Muscle of leg (tissue), 16 donors: ENCODE measurements at places on chromosomes 7 and 10. TPM values are rescaled to one million over a fixed set of nuclear protein-coding genes. Genes with fewer than 3 reads are reported as not detected.

BTRC gene
- polyA plus RNA-seq: 27.4 TPM

ELFN1 gene
- polyA plus RNA-seq: 8.3 TPM

SFTPA1 gene
- polyA plus RNA-seq: not detected

ITGA8 gene
- 10.4 TPM for polyA plus RNA-seq

CRTAC1 gene
- polyA plus RNA-seq: 0.41 TPM

OPN1SW gene
- polyA plus RNA-seq: 2.4 TPM

SMO gene
- polyA plus RNA-seq: 41.4 TPM

PRKG1 gene
- 50.3 TPM for polyA plus RNA-seq

C10orf67 gene
- polyA plus RNA-seq: 0.26 TPM

DNA sequence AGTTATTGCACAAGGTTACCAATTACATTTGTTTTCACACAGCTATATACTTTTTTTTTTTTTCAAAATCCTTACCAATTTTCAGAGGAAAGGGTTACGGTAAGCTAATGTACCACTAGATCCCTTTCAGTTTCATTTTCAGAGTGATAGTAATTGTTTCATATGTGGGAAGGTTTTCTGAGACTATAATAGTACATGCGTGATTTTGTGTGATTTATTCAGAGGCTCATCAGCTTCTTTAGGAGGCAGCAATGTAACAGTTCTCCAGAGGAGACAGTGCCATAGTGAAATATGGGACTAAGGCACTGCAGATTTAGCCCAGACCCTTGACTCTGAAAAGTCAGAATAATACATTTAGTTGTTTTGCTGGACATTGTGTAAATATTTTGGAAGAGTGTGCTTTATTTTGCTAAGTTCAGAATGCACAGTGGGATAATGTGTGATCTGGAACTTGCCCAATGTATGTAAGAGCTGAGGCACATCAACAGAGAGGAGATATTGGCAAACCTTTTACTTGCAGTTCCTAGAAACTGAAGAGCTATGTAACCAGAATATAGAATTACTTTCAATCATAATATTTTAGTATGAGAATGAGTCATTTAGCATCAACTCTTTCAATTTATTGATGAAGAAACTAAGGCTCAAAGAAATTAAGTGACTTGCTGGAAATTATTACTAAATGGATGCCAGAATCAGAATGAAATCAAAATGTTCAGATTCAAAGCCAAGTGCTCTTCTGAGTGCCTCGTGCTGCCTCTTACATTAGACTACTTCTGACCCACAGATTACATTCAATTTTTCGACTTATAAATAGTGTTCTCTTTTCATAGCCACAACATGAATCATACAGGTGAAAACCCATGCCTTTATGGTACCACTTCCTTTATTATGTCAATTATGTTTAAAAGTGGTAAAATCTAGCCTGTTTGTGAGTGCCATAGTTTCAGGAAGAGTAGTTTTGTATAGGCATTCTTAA, 207.7 kb upstream of the TEX47 start:
- no peak overlapping the region for H3K4me3 ChIP-seq
- H3K36me3 ChIP-seq: no peaks in the 10 kb centered on the region

DNA sequence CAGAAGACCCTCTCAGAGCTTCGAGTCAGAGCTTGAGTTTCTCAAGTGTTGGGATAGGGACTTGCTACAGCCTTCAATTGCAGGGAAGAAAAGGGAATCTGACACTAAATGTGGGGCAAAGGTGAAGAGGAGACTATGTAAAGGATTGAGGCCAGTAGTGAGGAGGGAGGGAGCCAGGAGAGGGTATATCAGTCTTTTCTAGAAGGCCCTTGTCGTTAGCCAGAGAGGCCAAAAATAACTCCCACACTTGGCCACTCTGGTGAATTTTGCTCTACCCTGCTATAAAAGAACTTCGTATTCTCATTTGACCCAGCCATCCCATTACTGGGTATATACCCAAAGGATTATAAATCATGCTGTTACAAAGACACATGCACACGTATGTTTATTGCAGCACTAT, 162.0 kb downstream of the MDFIC start:
- H3K27me3 ChIP-seq: no peaks in the 10 kb centered on the region
- H3K27ac ChIP-seq: no peak overlapping the region
- DNase-seq: no peak
- H3K4me3 ChIP-seq: no peak overlapping the region
- H3K36me3 ChIP-seq: no peaks in the 10 kb centered on the region

GRCh38 chr7:144763291-144763690, 72.6 kb downstream of the TPK1 start:
- H3K27me3 ChIP-seq: no peaks in the 10 kb centered on the region
- H3K4me3 ChIP-seq: no peak overlapping the region
- DNase-seq: no peak
- no peak overlapping the region for H3K27ac ChIP-seq

GRCh38 chr10:103147645-103148044, 45.4 kb downstream of the NT5C2 start:
- DNase-seq: no peak
- no peaks in the 10 kb centered on the region for H3K36me3 ChIP-seq
- H3K27me3 ChIP-seq: no peaks in the 10 kb centered on the region
- H3K4me1 ChIP-seq: peaks cover 5% of the 10 kb centered on the region
- H3K4me3 ChIP-seq: no peak overlapping the region

GRCh38 chr10:52466464-52466863, 152.4 kb downstream of the DKK1 start:
- no peaks in the 10 kb centered on the region for H3K27me3 ChIP-seq
- H3K4me1 ChIP-seq: peaks cover 7% of the 10 kb centered on the region
- peak; percentile 42 for DNase-seq
- no peak overlapping the region for H3K4me3 ChIP-seq

GRCh38 chr7:111041577-111041976, 49.4 kb upstream of the LRRN3 start:
- peaks cover 2% of the 10 kb centered on the region for H3K4me1 ChIP-seq
- DNase-seq: no peak
- H3K36me3 ChIP-seq: no peaks in the 10 kb centered on the region
- H3K27ac ChIP-seq: no peak overlapping the region

- H3K4me1 ChIP-seq: peaks cover 29% of the 10 kb centered on the region
- no peak for DNase-seq
- no peaks in the 10 kb centered on the region for H3K27me3 ChIP-seq
- H3K27ac ChIP-seq: no peak overlapping the region
- no peak overlapping the region for H3K4me3 ChIP-seq
Measured at GRCh38 chr10:47457528-47457820, 26.4 kb downstream of the ANXA8 start.

DNA sequence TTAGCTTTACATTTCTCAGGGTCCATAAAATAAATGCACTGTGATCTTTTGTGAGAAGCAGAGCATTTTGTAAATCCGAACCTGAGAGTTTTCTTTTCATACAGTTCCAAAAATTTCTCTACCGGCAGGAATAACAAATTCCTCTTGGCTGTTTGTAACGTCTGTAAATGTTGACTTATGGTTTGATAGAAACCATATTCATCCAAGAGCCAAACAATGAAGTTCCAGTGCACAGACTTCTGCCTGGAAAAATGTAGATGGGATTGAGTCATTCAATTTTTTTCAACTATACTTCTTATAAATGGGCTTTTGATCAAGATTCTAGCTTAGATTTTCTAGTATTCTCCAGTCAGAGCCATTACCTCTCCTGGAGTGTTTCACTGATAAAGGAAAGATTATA, 530.6 kb downstream of the TFEC start:
- DNase-seq: peak; percentile 2
- H3K36me3 ChIP-seq: no peaks in the 10 kb centered on the region
- no peak overlapping the region for H3K27ac ChIP-seq
- H3K4me1 ChIP-seq: no peaks in the 10 kb centered on the region

- no peak overlapping the region for H3K4me3 ChIP-seq
- H3K36me3 ChIP-seq: no peaks in the 10 kb centered on the region
- peak; percentile 84 for DNase-seq
- H3K4me1 ChIP-seq: peaks cover 5% of the 10 kb centered on the region
- peak overlapping the region; percentile 39 for H3K27ac ChIP-seq
- H3K27me3 ChIP-seq: no peaks in the 10 kb centered on the region
Measured at GRCh38 chr7:15459018-15459615, 102.7 kb downstream of the AGMO start.

DNA sequence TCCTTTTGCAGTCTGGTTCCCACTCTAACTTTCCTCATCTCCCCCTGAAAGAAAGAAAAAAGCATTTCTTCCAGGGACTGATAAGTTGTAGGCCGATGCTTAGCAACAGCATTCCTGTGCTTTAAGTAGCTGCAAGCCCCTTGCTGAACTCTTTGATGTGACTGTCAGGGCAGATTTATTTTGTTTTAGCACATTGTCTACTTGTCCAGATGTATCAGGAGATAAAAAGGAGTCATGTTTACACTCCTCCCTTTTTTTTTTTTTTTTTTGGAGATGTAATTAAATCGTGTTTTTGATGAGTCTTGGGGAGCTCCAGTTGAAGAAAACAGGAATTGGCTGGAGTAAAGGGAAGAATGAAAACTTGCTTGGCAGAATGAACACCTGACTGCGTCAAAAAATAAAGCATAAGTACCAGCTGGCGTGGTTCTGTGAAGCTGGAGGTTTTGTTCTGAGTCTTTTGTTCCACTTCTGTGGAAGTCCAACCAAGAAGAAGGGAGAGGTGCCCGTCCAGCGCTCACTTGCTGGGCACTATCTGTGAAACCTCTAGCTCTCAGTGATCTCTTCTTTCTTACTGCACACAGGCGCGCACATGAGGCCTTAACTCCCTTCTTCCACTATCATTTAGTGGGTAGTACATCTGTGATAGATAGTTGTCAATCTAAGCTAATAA, 871.7 kb downstream of the LRMDA start:
- no peak overlapping the region for H3K27ac ChIP-seq
- no peaks in the 10 kb centered on the region for H3K36me3 ChIP-seq
- no peak overlapping the region for H3K4me3 ChIP-seq
- no peaks in the 10 kb centered on the region for H3K27me3 ChIP-seq

- peak overlapping the region; percentile 95 for H3K27ac ChIP-seq
- peak; percentile 97 for DNase-seq
- H3K4me1 ChIP-seq: peaks cover 16% of the 10 kb centered on the region
- peak overlapping the region; percentile 41 for H3K4me3 ChIP-seq
- no peaks in the 10 kb centered on the region for H3K27me3 ChIP-seq
- H3K36me3 ChIP-seq: no peaks in the 10 kb centered on the region
Measured at GRCh38 chr7:100837099-100837836, 9.9 kb upstream of the EPHB4 start.

DNA sequence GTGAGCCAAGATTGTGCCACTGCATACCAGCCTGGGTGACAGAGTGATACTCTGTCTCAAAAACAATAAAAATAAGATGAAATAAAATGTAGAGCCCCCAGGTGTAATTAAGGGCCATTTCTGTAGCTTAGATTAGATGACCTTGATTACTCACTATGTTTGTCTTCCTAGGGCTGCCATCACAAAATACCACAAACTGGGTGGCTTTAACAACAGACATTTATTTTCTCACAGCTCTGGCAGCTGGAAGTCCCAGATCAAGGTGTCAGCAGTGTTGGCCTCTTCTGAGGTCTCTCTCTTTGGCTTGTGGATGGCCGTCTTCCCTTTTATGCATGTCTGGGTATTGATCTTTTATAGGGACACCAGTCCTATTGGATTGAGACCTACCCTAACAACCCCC, 6.1 kb downstream of the PTER start:
- peaks cover 4% of the 10 kb centered on the region for H3K4me1 ChIP-seq
- DNase-seq: no peak
- H3K4me3 ChIP-seq: no peak overlapping the region
- H3K27ac ChIP-seq: no peak overlapping the region
- H3K36me3 ChIP-seq: no peaks in the 10 kb centered on the region

DNA sequence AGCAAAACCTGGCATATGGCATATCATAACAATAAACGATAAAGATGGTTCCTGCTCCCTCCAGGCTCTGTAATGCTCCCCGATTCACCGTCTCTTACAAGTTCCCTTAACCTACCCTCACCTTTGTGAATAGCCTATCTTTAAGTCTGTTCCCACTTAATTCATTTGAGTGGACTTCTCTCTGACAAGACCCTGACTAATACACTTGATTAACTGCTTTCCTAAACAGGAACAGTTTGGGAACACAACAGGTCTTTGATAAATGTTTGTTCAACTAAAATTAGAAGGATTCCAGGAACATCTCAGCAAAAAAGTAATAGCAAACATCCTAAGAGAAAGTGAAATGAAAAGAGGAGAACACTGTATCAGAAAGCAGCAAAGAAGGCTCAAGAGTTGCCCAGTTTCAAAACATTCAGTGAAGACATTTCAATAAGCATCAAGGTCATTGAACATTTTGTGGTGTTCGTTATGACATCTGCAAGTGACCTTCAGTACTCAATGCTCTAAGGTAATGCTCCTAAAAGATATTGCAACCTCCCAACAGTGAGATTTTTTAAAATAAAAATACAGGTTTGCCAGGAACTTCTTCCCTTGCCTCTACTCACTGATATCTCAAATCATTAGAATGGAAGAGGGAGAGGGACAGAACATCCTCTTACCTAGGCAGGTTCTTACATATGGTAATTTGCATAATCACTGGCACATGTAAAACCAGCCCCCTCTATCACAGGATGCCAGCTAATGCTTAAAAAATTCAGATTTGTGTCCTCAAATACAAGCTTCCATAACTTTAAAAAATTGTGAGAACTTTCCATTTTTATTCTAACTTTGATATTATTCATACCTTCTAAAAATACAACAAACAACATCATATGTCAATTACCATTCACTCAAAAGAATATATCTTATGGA, 11.4 kb upstream of the ARHGAP12 start:
- no peaks in the 10 kb centered on the region for H3K4me1 ChIP-seq
- no peaks in the 10 kb centered on the region for H3K27me3 ChIP-seq
- no peaks in the 10 kb centered on the region for H3K36me3 ChIP-seq
- no peak overlapping the region for H3K27ac ChIP-seq
- no peak overlapping the region for H3K4me3 ChIP-seq

- peaks cover 89% of the 10 kb centered on the region for H3K4me1 ChIP-seq
- peak overlapping the region; percentile 88 for H3K27ac ChIP-seq
- no peak overlapping the region for H3K4me3 ChIP-seq
- peak; percentile 91 for DNase-seq
- H3K27me3 ChIP-seq: no peaks in the 10 kb centered on the region
Measured at GRCh38 chr10:69496352-69497230, 45.3 kb downstream of the TSPAN15 start.

- no peak overlapping the region for H3K27ac ChIP-seq
- peak; percentile 67 for DNase-seq
- no peaks in the 10 kb centered on the region for H3K4me1 ChIP-seq
- H3K27me3 ChIP-seq: no peaks in the 10 kb centered on the region
- H3K36me3 ChIP-seq: no peaks in the 10 kb centered on the region
- no peak overlapping the region for H3K4me3 ChIP-seq
Measured at GRCh38 chr7:153475239-153475638, 577.0 kb upstream of the DPP6 start.
